Lung (tissue), 17 donors: ENCODE measurements at places on chromosomes 5 and 9. TPM values are rescaled to one million over a fixed set of nuclear protein-coding genes. Genes with fewer than 3 reads are reported as not detected.

Gene DRD1
- total RNA-seq: 1.5 TPM

Gene HAVCR2
- 13.0 TPM for total RNA-seq

Gene GARIN3
- total RNA-seq: not detected

GRCh38 chr5:91641730-91642350 is 258.7 kb upstream of the ARRDC3 start:
- peak; percentile 82 for DNase-seq

DNA sequence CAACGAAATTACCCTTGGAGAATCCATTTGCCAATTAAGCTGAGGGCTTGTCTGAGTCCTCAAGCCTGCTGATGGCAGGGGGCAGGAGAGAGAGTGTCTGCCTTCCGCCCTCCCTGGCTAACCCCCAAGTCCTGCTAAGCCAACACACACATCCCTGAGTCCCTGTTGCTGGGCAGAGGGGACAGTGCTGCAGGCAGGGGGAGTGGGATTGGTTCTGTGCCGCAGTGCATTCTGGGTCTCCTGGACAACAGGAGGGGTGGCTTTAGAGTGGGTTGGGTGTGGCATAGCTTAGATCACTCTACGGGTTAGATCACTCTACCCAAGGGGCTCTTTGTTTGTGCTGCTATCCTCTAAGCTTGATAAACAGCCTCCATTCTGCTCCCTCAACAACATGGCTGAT is 427.7 kb downstream of the CDK5RAP2 start:
- peak; percentile 42 for DNase-seq

DNA sequence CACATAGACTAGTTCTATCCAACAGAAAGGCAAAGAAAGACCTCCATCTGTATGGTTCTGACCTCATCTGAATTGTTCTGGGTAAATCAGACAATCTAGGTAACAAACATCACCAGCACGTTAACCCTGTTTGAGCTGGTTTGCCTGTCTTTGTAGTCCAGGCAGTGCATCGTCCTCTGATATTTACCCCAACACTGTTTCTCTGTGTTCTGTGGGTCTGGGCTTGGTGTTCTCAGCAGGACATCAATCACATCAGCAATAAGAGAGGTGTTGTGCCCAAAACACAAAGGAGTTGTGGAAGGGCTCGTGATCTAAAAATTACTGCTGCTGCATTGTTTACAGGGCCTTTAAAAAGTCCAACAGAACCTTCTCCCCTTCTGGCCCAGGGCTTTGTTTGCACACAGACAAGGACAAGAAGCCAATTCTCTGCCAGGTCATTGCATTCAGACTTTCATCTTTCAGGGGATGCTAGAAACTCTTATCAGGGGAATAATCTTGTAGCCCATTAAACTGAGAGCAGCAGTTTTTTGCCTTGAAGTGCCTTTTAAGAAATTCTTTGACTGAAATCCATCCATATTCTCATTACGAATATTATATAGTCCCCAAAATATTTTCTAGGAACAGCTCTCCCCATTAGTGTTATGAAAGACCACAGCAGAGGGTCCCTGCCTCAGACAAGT is 30.5 kb upstream of the MAP1B start:
- no peak for DNase-seq

Gene ZMAT2
- total RNA-seq: 43.3 TPM

- DNase-seq: no peak
Measured at GRCh38 chr9:116786737-116787136, 99.6 kb downstream of the TRIM32 start.

Gene PCDHB14
- 2.8 TPM for total RNA-seq
